ENCODE measurements at places on chromosomes 3 and 15.
A peak's percentile ranks its signal among the peaks of the same experiment; 100 is the strongest.

- no peak for DNase-seq
Measured at GRCh38 chr3:197394464-197395321, 96.3 kb upstream of the DLG1 start.

- no peak for DNase-seq
Measured at GRCh38 chr3:46517016-46517783, 19.4 kb downstream of the RTP3 start.

DNA sequence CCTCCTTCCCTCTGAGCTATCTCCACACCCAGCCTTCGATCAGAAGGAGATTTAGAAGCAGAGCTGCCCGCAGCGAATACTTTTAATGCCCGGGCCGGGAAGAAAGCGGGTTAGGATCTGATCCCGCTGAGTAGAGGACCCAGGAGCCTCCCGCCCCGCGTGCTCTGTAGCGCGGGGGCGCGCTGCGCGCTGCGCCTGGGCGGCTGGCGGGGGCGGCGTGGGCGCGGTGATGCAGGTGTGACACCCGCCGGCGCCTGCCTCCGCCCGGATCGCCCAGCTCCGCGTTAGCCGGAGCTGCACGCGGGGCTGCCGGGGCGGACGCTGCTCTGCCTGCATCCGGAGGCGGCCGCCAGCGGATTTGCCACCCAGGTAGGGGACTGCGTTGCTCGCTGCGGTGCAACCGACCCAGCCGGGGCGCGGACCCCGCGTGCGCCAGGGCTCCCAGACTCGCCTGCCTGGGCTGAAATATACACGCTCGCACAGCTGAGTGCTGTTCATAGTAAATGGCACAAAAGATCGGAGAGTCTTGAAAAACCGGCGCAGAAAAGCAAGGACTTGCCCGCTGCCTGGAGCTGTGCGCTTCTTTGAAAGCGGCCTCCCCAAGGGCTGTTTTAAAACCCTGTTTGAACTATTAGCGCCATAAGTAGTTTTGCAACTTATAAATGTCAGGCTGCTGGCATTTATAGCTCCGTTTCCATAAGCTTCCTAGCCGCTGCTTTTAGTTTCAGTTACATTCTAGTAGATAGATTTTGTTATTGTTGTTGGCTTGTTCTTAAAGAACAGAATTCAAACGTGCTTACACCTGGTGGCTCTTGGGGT lies at the start of gene SV2B:
Gene SV2B, plus strand, starts transcription at position 263 of the 819 bp plus-strand sequence. CDS start 126,007 bp downstream, outside the sequence.
- DNase-seq: peak; percentile 33

GRCh38 chr15:45126535-45127158 lies 3.0 kb downstream of the DUOXA1 start:
- DNase-seq: peak; percentile 72

GRCh38 chr15:37032091-37032775 lies 68.1 kb downstream of the MEIS2 start:
- DNase-seq: no peak
